Activated CD4-positive, alpha-beta memory T cell treated with anti-CD3 and anti-CD28 coated beads, Interleukin-2, amount 10 ng/mL, durations not matched to agents 7 days and 5 days (primary cell): ENCODE measurements at places on chromosomes 2 and 18. TPM values are rescaled to one million over a fixed set of nuclear protein-coding genes. Genes with fewer than 3 reads are reported as not detected.

Gene SCTR
- total RNA-seq: not detected

Gene PROM2
- 0.18 TPM for total RNA-seq

Gene CSRNP3
- not detected for total RNA-seq

Gene ADCYAP1
- total RNA-seq: not detected

Gene RRM2
- total RNA-seq: 570 TPM

Gene HRH4
- 0.65 TPM for total RNA-seq

Gene NEU2
- total RNA-seq: not detected

GRCh38 chr2:181341855-181342600, 115.2 kb upstream of the ITGA4 start:
- H3K4me3 ChIP-seq: no peak overlapping the region
- H3K4me1 ChIP-seq: no peaks in the 10 kb centered on the region
- H3K36me3 ChIP-seq: peaks cover 32% of the 10 kb centered on the region
- no peak for DNase-seq
- no peaks in the 10 kb centered on the region for H3K27me3 ChIP-seq

GRCh38 chr2:114968748-114969400, 526.4 kb downstream of the DPP10 start:
- no peaks in the 10 kb centered on the region for H3K4me1 ChIP-seq
- H3K4me3 ChIP-seq: no peak overlapping the region

DNA sequence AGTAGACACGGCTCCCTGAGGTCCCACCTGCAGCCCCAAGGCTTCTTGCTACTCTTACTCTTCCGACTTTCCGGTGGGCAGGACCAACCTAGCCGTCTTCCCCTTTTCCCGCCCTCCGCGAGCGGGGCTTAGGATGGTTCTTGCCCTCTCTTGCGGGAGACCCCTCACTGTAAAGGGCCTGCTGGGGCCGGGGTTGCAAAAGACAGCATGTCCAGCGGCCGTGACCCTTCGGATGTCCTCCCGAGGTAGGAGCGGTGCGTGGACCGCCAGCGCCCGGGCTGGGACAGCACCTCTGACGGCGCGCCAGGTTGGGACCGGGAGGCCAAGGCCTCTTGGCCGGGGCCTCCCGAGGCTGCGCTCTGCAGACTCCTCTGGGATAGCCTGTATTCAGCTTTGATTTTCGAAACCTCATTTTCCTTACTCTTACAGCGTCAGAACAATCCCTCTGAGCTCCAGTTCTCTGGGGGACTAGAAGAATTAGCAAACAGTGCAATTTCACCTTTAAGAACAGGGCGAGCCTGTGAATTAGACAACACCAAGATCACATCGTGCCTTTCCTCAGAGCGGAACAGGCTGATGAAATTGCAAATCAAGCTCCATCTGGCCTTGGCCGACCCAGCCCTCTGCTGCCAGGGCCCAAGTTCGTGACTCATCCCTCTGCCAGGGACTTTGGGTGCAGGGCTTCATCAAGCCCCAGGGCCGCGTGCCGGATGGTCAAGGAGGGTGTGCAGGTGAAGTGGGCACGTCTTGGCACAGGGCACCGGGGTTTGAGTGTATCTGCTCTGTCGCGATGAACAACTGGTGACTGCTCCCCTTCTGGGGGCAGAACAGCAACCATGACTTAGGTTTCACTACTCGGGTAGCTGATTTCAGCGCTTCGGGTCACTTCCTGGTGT, 777 bp downstream of the MOCOS start:
- no peak for DNase-seq
- peak overlapping the region; percentile 52 for H3K4me3 ChIP-seq
- H3K27ac ChIP-seq: no peak overlapping the region
- H3K4me1 ChIP-seq: peaks cover 6% of the 10 kb centered on the region
- no peaks in the 10 kb centered on the region for H3K36me3 ChIP-seq

DNA sequence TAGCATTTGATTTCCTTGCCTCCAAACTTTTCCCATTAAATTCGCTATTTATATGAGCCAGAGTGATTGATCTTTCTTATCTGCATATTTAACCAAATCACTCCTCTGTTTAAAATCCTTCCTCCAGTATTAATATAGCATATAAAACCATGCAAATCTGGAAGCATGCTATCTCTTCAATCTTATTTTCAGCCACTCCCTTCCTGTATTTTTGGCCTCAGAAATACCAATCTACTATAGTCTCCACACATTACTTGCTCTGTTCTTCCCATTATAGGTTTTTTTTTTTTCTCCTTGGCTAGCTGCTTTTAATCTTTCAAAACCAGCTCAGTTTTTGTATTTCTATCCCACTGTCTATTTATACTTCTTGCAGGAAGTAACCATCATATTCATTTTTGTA, 19.1 kb downstream of the MAP2 start:
- no peaks in the 10 kb centered on the region for H3K36me3 ChIP-seq
- H3K27ac ChIP-seq: no peak overlapping the region
- H3K4me3 ChIP-seq: no peak overlapping the region
- no peaks in the 10 kb centered on the region for H3K4me1 ChIP-seq

GRCh38 chr2:25596516-25597244, 76.7 kb downstream of the DTNB start:
- no peaks in the 10 kb centered on the region for H3K27me3 ChIP-seq
- no peak overlapping the region for H3K4me3 ChIP-seq
- DNase-seq: no peak
- H3K36me3 ChIP-seq: peaks cover 9% of the 10 kb centered on the region

DNA sequence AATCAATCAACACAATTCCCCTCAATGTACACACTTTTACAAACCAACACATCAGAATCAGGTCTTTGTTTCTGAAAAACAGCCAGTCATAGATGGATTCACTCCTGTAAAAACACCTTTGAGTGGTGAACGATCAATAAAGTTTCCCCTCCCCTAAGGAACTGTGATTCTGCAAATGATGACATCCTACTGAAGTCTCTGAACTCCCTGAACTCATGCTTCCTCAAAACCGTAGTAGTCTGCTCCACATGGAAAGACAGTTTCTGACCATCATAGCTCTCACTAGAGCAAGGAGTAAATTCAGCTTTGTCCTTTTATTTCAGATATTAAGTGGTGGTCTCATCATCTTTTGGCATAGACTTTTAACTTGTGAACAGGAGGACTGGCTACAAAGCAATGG, 43.5 kb upstream of the ACTR3 start:
- no peak overlapping the region for H3K4me3 ChIP-seq
- H3K4me1 ChIP-seq: peaks cover 10% of the 10 kb centered on the region
- H3K27ac ChIP-seq: no peak overlapping the region
- no peak for DNase-seq

- no peaks in the 10 kb centered on the region for H3K36me3 ChIP-seq
- H3K27ac ChIP-seq: no peak overlapping the region
- H3K27me3 ChIP-seq: no peaks in the 10 kb centered on the region
- no peak overlapping the region for H3K4me3 ChIP-seq
- DNase-seq: no peak
Observed at GRCh38 chr2:115848192-115848591, 1405.8 kb downstream of the DPP10 start.

DNA sequence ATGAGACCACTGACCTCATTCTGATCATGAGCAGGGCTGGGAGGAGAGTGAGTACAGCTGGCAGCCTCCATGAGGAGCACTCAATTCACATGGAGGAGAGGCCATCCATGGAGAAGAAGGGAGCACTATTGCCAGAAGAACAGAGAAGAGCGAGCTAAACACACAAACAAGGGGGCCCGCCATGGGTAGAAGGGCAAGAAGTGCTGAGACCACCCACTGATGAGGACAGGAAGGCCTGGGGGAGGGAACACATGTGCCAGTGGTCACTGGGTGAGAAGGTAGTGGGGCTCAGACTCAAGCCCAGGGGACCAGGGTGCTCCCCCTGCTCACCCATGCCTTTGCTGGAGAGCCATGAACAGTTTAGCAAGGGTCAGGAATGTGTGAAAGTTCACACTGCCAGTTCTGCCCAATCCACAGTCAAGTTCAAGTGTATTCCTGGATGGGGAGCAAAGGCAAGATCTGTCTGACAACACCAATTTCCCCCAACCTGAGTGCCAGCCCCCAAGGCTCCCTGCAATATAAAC, 57.7 kb downstream of the TTC32 start:
- peaks cover 3% of the 10 kb centered on the region for H3K4me1 ChIP-seq
- no peak for DNase-seq
- no peak overlapping the region for H3K27ac ChIP-seq
- H3K4me3 ChIP-seq: no peak overlapping the region
- peaks cover 13% of the 10 kb centered on the region for H3K27me3 ChIP-seq

GRCh38 chr2:170005702-170006101, 172.2 kb upstream of the MYO3B start:
- H3K27ac ChIP-seq: no peak overlapping the region
- H3K4me3 ChIP-seq: no peak overlapping the region
- H3K36me3 ChIP-seq: peaks cover 23% of the 10 kb centered on the region
- DNase-seq: no peak

- no peak for DNase-seq
- H3K4me3 ChIP-seq: no peak overlapping the region
- no peak overlapping the region for H3K27ac ChIP-seq
- peaks cover 3% of the 10 kb centered on the region for H3K27me3 ChIP-seq
- no peaks in the 10 kb centered on the region for H3K4me1 ChIP-seq
Observed at GRCh38 chr2:183242937-183243336, 118.7 kb downstream of the NUP35 start.

DNA sequence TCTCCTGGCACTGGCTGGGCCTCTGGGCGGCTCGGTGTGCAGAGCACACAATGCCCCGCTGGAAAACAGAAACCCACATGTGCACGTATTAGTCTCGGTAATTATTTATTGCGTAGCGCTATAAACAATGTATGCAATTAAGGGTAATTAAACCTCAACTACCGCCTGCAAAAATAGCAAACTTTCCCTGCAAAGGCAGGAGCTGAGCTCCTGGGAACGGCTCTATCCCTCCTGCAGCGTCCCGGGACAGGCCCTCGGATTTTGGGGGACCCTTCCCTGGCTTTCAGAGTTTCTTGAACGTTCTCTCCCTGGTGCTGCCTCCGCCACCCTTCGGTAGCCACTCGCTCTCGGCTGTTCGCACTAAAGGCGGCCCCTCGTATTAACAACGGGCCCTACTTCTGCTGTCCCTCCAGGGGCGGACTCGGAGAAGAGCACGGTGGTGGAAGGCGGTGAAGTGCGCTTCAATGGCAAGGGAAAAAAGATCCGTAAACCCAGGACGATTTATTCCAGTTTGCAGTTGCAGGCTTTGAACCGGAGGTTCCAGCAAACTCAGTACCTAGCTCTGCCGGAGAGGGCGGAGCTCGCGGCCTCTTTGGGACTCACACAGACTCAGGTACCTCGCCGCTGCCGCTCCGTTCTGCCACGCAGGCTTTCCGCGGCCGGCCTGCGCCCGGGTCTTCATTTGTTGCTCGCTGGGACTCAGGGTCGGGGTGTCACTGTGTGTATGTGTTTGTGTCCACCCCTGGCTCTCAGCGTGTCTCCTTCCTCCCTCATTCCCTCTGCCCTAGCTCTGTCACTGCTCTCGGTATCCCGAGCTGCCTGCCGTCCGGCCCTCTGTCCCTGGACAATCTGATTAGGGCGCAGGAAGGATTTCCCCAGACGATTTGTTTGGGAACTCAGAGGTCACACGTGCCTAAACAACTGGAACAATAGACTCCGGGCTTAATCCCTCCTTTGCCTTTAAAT, 1.2 kb downstream of the DLX1 start:
- H3K4me3 ChIP-seq: peak overlapping the region; percentile 30
- DNase-seq: peak; percentile 64
- H3K36me3 ChIP-seq: peaks cover 25% of the 10 kb centered on the region
- peaks cover 62% of the 10 kb centered on the region for H3K4me1 ChIP-seq
